ENCODE measurements at places on chromosomes 13 and 19.
A peak's percentile ranks its signal among the peaks of the same experiment; 100 is the strongest.

- DNase-seq, result no peak
Observed at GRCh38 chr13:113562844-113563243, 21.7 kb upstream of the TFDP1 start.

- DNase-seq, result no peak
Observed at GRCh38 chr13:106038752-106039151, 496.7 kb downstream of the EFNB2 start.

DNA sequence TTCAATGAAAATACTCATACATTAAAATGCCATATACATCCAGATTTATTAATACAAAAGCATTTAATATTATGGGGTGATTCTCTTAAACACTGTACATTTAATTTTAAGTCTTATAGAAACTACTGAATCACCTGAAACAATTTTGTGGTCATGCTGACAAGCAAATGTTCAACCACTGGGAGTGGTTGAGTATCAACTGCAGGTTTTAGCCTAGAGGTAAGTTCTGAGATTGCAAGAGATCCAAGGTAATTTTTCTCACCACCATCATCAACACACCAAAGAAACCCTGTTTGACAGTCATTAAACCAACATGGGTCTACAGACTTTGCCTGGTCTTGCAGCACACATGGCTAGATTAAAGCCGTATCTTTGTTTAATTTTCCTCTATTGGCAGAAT lies 196.3 kb downstream of the LHFPL6 start:
- no peak for DNase-seq

DNA sequence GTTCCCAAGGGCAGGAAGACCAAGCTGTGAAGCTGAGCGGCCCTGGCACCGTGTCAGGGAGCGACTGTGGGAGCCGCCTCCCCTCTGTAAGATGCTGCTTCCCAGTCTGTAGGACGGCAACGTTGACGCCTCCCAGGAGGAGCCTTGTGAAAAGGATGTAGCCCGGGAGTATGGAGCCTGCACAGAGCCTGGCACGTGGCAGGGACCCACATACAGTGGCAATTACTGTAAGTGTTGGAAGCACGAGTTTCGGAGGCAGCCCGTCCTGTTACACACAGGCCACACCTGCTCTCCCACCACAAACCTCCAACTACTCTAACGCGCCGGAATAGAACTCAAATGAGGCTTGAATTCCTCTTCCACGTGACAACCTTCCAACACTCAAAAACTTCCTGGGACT lies 6.6 kb downstream of the RAB20 start:
- no peak for DNase-seq

DNA sequence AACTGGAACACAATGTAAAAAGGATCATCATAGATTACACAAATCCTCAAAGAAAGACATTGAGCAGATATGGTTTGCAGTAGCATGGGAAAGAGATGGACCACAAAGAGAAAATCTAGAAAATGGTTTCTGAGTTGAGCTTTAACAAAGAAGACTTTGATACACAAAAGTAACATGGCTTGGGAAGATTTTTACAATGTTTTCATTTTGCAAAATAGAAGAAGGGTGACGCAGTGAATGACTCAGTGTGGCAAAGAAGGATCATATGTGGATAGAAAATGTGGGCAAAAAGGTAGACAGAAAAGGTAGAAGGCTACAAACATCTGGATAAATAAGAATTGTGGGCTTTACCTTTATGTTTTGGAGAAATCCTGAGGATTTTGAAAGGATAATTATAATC lies 1220.5 kb downstream of the PCDH17 start:
- DNase-seq, result no peak

DNA sequence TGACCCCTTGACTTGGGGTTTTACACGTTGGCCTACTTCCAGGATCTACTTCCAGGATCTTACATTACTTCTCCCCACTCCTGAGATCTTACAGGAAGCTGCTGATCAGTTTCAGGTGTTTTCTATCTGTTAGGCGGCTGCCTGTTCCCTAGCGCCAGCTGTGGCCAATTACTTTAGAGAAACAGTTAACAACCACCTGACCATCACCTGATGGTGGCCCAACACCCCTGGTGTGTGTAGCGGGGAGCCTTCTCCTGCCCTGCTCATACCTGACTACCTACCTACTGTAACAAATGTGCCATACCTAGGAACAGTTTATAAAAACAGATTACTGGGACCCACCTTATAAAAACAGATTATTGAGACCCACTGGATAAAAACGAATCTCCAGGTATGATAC lies 2.8 kb upstream of the POP4 start:
- DNase-seq, result peak; percentile 50

- peak; percentile 48 for DNase-seq
Observed at GRCh38 chr19:45154064-45154827, 6.5 kb downstream of the NKPD1 start.

- DNase-seq, result no peak
Observed at GRCh38 chr13:35694549-35695447, 218.3 kb upstream of the MAB21L1 start.

DNA sequence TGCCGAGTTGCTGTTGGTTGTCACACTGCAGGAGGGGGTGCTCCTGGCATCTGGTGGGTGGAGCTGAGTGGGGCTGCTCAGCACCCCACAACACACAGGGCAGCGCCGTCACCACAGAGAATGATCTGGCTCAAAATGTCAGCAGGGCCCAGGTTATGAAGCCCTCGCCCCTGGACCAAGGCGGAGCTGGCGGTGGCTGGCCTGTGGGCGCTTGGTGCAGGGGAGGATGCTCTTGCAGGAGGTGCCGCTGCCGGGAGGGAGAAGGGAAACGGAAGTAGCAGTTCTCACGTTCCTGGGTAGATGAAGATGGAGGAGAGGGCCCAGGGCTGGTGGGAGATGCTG lies 14.2 kb upstream of the LENG8 start:
- no peak for DNase-seq

GRCh38 chr13:49567491-49567890 lies 17.9 kb downstream of the RCBTB1 start:
- DNase-seq, result no peak

Data from large intestine (tissue), 12 donors.